Ascending aorta (tissue), 2 donors: ENCODE measurements at places on chromosomes 1 and 21.

DNA sequence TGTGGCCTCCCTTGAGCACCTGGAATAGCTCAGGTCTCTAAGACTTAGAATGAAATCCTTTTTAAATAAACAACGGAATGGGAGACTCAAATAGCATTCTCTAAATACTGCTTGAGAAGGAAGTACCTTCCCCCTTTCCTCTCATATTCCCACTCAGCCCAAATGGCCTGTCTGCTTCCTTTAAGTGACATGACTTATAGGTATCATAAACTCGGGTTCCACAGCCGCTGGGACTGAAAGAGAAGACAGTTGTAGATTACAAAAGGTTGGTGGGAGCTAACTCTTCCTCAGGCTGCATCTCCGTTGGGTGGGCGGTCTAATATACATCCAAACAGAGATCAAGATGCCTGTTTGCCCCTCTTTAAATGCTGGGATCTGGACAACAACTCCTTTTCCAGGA, 1.2 kb upstream of the HMCN1 start:
- DNase-seq, result no peak

DNA sequence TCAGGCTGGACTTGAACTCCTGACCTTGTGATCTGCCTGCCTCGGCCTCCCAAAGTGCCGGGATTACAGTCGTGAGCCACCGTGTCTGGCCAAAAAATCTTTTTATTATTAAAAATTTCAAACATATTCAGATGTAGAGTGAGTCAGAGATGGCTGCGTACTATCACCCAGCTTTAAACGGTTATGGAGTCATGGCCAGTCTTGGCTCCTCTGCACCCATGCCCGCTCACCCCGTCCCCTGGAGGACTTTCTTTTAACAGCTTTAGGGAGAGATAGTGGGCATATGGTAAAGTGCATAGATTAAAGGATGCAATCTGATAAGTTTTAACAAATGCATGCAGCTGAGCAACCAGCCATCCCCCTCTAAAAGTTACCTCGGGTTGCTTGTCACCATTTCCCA, 51.8 kb downstream of the TNFRSF8 start:
- no peak for DNase-seq

GRCh38 chr21:19830446-19830845, 1167.8 kb upstream of the NCAM2 start:
- no peak for DNase-seq

- no peak for DNase-seq
Measured at GRCh38 chr1:110321846-110322245, 17.3 kb upstream of the RBM15 start.

DNA sequence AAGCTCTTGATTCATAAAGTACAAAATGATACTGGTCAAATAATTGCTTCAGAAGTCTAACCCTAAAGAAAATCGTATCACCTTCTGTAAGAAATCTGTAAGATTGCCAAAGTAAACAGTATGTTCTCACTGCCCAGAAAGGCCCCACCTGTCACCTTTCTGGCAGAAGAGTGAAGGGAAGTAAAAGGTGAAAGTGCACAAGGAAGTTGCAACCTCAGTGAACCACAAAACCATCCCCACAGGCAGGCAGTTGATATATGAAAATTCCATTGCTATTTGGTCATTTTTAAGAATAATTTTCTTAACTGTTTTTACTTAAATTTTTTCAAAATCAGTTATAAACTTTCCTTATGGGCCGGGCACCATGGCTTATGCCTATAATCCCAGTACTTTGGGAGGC, 48.5 kb upstream of the FBXO28 start:
- no peak for DNase-seq

- no peak for DNase-seq
Measured at GRCh38 chr1:208604295-208604694, 360.1 kb upstream of the PLXNA2 start.

DNA sequence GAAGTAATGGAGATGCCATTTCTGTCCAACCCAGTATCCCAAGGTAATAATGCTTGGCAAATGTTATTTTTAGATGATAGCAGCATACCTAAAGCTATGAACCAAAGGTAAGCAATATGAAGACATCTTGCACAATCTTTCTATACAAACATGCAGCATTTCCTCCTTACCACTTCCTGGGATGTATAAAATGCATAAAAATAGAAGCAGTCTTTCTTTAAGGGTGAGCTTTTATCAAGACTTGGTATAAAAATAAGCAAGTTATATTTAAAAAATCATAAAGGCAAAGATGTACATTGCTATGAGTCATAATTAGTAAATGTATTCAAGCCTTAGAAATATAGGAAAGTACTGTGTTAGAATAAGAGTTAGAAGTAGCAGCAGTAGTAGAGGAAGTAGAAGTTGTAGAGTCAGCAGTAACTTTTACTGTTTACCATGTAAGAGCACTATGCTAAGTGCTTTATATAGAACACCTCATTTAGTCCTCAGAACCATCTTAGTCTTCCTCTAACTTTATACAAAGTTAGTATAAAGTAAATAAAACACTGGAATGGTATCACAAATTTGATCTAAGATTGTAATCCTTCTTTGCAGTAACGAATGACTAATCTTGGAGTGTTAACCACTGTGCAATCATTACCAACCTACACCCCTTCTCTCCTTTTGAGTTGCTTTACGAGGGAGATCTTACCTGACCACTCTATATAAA, 371.3 kb downstream of the VAV3 start:
- no peak for DNase-seq

DNA sequence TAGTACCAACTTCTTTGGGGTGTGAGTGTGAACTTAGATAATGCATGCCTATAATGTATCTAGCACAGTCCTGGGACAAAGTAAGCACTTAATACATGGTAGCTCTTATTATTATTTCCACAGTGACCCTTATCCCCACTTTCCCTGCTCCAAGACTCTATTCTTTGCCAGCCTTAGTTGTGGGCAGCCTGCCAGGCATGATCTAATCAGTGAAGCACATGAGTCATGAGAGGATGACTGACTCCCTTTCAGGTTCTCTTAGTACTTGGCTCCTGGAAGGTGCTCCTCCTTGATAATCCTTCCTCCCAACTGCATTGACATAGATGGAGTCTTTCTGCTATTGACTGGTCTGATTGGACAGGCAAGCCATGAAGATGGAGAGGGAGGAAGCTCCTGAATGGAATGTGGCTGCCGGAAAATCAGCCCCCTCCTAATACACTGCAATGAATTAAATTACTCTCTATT, 17.4 kb upstream of the GNG12 start:
- DNase-seq, result peak; percentile 69

GRCh38 chr1:11151826-11152612, 37.1 kb upstream of the ANGPTL7 start:
- DNase-seq, result no peak

DNA sequence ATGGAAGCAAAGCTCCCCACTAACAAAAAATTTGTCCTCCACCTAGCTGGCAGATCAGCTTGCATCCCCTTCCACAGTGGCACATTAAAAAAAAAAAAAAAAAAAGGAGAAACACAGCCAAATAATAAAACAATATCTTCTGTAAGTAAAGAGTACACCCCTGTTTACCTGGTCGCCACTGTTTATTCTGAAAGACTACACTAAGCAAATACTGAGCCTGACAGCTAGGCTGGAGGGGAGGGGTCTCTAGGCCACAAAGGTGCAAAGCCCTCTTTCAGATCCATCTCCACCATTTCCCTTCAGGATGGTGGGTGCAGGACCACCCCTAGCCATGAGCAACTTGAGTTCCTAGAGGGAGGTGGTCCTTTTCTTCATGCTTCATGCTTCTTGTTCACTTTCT, 22.8 kb upstream of the SLC45A3 start:
- DNase-seq, result no peak

DNA sequence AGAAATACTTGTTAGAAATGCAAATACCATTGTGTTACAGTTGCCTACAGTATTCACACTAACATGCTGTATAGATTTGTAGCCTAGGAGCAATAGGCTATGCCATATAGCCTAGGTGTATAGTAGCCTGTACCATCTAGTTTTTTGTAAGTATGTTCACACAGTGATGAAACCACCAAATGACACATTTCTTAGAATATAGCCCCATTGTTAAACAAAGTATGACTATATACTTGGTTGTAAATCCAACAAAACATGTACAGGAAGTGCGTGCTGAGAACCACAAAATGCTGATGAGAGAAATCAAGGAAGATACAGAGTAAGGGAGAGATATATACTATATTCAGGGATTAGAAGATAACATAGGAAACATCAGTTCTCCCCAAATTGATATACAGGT, 92.2 kb downstream of the POU2F1 start:
- no peak for DNase-seq

GRCh38 chr1:179889589-179889988, 7.5 kb downstream of the TOR1AIP1 start:
- DNase-seq, result no peak

- no peak for DNase-seq
Measured at GRCh38 chr1:187928696-187929095, 1099.9 kb downstream of the PLA2G4A start.

- DNase-seq, result no peak
Measured at GRCh38 chr1:240235521-240236288, 144.0 kb downstream of the FMN2 start.

- no peak for DNase-seq
Measured at GRCh38 chr1:216739793-216740192, 16.6 kb upstream of the ESRRG start.

DNA sequence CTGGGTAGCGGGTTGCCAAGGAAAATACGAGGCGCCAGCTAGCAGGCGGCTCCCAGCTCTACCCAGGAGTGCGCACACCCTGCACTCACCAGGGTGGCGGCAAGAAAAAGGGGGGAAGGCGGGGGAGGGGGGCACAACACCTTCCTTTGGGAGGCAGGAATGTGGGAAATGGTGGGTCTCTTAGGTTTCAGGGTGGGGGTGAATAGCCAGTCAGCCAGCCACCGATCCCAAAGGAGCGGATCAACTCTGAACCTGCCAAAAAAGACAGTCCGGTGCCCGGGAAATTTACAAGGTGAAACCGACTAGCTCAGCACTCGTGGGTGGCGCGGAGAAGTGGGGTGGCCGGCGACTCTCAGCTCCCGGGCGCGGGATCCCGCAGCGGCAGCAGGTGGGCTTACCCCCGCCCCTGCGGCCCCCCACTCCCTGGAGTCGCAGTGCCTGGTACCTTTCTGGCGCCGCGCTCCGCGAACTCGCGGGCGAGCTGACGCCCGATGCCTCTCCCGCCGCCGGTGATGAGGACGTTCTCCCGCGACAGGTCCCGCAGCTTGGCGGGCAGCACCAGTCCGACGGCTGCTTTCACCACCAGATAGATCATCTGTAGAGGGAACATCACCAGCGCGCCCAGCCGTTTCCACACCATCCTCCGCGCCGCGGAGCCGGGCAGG, 1.2 kb downstream of the DHRS3 start:
- DNase-seq, result no peak

GRCh38 chr1:231803353-231803752, 176.8 kb downstream of the DISC1 start:
- no peak for DNase-seq

- no peak for DNase-seq
Measured at GRCh38 chr1:220451532-220451931, 76.4 kb upstream of the MARK1 start.
